ENCODE measurements at places on chromosomes 11 and 22. TPM values are rescaled to one million over a fixed set of nuclear protein-coding genes. Genes with fewer than 3 reads are reported as not detected.

The NXPE4 gene
- total RNA-seq = not detected

The ZNF214 gene
- 2.5 TPM for total RNA-seq

The ZDHHC8 gene
- total RNA-seq = 4.4 TPM

The CARD16 gene
- 7.9 TPM for total RNA-seq

The KIAA1671 gene
- under 0.01 TPM for total RNA-seq

The SLC22A12 gene
- not detected for total RNA-seq

The VPS51 gene
- 113 TPM for total RNA-seq

The SPCS2 gene
- 15.4 TPM for total RNA-seq

DNA sequence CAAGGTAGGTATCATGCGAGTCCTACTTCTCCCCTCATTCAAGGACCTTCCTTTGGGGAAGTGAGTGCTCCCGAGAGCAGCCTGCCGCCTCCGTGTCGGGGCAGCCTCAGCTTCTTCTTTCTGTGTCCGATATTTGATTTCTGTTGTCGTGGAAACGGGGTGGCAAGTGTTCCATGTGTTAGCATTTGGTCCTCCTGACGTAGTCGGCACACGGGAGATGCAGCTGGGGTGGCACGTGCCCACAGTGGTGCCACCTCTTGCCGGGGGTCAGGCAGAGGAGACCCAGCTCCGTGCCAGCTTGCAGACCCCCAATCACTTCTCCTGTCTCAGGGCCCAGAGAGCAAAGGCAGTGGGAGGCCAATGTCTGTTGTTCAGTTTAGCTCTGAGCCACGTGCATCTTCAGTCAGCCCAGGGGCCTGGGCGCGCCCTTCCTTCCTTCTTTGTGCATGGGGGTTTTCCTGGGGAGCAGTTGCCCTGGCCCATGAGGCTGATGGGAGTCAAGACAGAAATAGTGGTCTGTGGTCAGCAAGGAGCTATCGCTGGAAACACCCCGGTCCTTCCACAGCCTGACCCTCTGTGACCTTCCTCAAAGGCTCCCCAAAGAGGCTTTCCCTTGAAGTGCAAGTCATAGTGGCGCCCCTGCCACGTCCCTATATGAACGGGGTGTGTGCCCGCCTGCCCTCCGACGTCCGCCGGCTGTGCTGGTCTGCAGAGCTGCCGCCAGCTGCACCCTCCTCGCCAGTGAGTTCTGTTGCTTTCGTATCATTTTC is 44.5 kb downstream of the PARVB start:
- no peak overlapping the region for H3K4me3 ChIP-seq
- no peaks in the 10 kb centered on the region for H3K4me1 ChIP-seq
- no peak for DNase-seq
- no peak overlapping the region for H3K27ac ChIP-seq
- no peaks in the 10 kb centered on the region for H3K27me3 ChIP-seq

GRCh38 chr11:31437742-31438435 is 68.2 kb downstream of the DNAJC24 start:
- H3K27ac ChIP-seq = no peak overlapping the region
- peak; percentile 84 for DNase-seq
- H3K4me3 ChIP-seq = no peak overlapping the region
- H3K4me1 ChIP-seq = no peaks in the 10 kb centered on the region

- peaks cover 5% of the 10 kb centered on the region for H3K36me3 ChIP-seq
- no peak for DNase-seq
- H3K27ac ChIP-seq = no peak overlapping the region
- H3K27me3 ChIP-seq = no peaks in the 10 kb centered on the region
- peaks cover 2% of the 10 kb centered on the region for H3K4me1 ChIP-seq
- no peak overlapping the region for H3K4me3 ChIP-seq
Measured at GRCh38 chr22:46851941-46852340, 89.5 kb downstream of the TBC1D22A start.

- no peak overlapping the region for H3K4me3 ChIP-seq
- no peak for DNase-seq
- no peaks in the 10 kb centered on the region for H3K36me3 ChIP-seq
- H3K27ac ChIP-seq = no peak overlapping the region
Measured at GRCh38 chr11:3970108-3970507, 114.6 kb downstream of the STIM1 start.

DNA sequence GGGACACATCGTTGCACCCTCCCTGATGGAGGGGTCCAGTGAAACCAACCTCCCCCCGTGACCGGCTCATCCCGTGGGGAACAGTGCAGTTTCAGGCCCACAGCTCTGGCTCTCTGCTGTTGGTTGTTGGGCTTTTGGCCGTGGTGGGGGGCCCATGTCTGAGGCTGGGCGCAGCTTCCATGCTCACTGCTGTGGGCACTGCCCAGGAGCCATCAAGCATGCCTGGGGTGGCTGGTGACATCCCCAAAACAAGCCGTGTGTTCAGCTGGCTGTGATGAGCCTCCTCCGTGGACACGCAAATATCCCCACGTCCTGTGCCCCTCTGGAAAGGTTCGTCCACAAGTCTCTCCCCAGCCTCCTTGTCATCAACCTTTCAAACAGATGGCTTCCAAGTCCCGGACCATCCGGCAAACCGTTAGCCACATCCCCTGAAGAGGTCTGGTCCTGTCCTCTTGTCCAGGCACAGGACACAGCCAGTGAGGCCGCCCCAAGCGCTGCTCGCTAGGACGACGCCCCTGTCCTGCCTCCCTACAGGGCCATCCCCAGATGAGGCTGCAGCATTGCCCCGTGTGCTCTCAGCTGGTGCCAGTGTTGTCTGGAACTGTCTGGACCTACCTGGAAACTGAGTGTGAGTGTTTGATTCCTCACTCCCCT is 29.4 kb upstream of the BRSK2 start:
- H3K4me1 ChIP-seq = peaks cover 5% of the 10 kb centered on the region
- DNase-seq = no peak
- H3K27me3 ChIP-seq = peaks cover 18% of the 10 kb centered on the region
- H3K36me3 ChIP-seq = no peaks in the 10 kb centered on the region

DNA sequence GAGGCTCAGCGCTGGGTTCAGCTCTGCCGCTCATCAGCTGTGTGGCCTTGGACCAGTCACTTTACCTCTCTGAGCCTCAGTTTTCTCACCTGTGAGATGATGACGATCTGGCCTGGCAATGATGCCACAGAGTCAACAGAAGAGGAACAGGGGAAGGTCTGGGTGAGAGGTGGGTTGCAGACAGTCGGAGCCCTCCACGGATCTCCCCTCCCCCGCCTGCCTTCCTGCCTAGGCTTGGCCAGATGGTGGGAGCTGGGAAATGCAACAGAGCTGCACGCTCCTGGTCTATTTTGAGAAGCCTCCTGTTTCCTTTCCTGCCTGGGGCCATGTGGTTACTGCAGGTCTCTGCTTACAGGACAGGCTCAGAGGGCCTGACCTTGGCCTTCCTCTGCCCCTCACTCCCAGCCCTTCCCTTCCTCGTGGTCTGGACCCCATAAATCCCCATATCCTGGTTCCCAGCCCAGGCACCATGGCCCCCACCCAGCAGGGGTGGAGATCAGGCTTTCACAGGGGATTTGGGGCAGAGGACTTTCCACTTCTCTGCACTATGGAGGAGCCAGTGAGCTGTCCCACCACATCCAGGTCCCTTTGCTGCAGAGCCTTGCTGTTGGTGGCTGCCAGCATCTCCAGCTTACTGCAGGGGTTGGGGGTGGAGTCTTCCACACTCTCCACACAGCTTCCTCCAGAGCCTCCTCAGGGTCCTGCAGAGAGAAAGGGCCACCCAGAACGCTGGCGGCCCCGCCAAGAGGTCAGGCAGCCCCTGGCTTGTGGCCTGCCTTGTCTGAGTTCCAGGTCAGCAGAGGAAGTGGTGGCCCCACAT is 46.9 kb downstream of the C11orf96 start:
- H3K27ac ChIP-seq = no peak overlapping the region
- H3K4me1 ChIP-seq = peaks cover 8% of the 10 kb centered on the region
- no peaks in the 10 kb centered on the region for H3K36me3 ChIP-seq
- H3K27me3 ChIP-seq = peaks cover 13% of the 10 kb centered on the region
- no peak for DNase-seq

GRCh38 chr11:78815831-78816230 is 241.2 kb upstream of the NARS2 start:
- H3K4me3 ChIP-seq = no peak overlapping the region
- peaks cover 19% of the 10 kb centered on the region for H3K4me1 ChIP-seq
- no peak for DNase-seq
- H3K36me3 ChIP-seq = no peaks in the 10 kb centered on the region
- H3K27me3 ChIP-seq = no peaks in the 10 kb centered on the region

DNA sequence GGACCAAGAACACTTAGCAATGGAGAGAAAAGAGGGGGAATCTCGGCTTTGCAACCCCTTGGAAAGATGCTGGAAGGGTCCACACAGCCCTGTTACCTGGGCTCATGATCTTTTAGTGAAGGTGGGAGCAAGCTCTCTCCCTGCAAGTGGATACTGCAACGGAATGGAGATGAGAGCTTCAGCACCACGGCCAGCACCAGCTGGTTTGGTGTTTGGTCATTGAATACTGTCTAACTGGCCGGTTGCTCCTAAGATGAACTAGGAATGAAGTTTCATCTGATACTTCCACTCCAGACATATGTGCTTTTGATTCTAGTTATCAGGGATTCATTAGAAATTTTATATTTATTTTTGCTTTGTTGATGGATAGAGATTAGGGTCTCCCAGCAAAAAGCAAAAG is 16.3 kb downstream of the HTR3A start:
- no peak overlapping the region for H3K4me3 ChIP-seq
- DNase-seq = peak; percentile 8
- no peaks in the 10 kb centered on the region for H3K27me3 ChIP-seq
- no peaks in the 10 kb centered on the region for H3K36me3 ChIP-seq
- H3K27ac ChIP-seq = no peak overlapping the region

DNA sequence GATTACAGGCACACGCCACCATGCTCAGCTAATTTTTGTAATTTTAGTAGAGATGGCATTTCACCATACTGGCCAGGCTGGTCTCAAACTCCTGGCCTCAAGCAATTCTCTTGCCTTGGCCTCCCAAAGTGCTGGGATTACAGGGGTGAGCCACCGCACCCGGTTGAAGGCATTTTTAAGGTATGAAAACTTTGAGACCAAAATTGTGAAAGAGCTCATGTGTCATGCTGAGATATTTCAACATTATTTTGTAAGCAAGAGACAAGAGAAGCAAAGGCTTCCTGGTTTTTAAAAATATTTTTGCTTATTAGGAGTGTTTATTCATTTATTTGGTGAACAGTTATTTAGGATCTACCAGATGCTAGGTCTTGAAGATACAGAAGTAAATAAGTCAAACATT is 6.8 kb downstream of the NHERF4 start:
- no peak for DNase-seq
- no peaks in the 10 kb centered on the region for H3K4me1 ChIP-seq
- H3K4me3 ChIP-seq = no peak overlapping the region

DNA sequence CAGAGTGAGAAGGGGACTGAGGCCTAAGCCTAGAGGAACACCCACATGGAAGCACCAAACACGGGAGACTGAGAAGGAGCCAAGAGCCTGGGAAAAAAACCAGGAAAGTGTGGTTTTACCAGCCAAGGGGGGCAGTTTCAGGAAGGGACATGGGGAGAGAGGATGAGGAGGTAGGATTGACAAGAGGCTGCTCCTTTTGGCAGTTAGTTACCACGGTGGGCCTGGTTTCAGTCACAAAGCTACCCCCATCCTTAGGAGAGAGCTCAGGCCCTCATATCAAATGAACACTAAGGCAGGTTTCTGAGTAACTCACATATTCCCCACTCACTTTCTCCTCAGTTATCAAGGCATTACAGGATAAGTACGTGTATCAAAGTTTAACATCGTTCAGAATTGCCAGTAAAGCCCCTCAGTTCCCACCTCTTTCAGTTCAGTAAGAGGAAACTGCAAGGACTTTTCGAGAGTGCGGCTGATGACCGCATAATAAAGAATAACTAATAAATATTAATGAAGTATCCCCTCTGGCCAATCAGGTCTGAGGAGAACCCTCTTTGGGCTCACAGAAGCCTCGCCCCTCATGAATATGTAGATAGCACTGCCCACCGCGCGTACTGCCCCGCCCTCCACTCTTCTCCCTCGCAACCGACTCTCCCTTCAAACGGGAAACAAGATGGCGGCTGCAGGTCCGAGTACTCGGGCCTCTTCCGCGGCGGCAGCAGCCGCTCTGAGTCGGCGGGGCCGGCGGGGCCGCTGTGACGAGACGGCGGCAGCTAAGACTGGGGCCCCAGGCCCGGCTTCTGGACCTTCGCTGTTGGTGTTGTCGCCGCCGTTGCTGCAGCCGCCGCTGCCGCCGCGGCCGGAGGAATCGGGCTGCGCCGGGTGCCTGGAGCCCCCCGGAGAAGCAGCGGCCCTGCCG is at the start of gene RNF169:
RNF169 (plus strand) TSS at position 639 of the 916 bp plus-strand sequence; CDS start at position 671, 32 bp downstream.
- peaks cover 13% of the 10 kb centered on the region for H3K4me1 ChIP-seq
- H3K27me3 ChIP-seq = no peaks in the 10 kb centered on the region
- H3K4me3 ChIP-seq = peak within 1 kb of the TSS; percentile 90

DNA sequence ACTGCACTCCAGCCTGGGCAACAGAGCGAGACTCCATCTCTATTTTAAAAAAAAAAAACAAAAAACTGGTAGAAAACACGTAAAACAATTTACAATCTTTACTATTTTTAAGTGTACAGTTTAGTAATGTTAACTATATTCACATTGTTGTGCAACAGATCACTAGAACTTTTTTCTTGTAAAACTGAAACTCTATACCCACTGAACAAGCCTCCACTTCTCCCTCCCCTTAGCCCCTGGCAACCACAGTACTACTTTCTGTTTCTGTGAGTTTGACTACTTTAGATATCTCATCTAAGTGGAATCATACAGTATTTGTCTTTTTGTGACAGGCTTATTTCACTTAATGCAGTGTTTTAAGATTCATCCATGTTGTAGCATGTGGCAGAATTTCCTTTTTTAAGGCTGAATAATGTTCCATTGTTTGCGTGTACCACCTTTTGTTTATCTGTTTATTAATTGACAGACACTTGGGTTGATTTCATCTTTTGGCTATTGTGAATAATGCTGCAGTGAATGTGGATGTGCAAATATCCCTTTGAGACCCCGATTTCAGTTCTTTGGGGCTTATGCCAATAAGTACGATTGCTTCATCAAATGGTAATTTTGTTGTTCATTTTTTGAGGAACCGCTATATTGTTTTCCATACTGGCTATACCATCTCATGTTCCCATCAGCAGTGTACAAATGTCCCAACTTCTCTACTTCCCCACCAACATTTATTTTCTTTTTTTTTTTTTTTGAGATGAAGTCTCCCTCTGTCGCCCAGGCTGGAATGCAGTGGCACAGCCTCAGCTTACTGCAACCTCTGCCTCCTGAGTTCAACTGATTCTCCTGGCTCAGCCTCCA is 11.0 kb downstream of the DDB2 start:
- peaks cover 33% of the 10 kb centered on the region for H3K36me3 ChIP-seq
- DNase-seq = peak; percentile 64
- no peaks in the 10 kb centered on the region for H3K4me1 ChIP-seq
- H3K27me3 ChIP-seq = no peaks in the 10 kb centered on the region
- no peak overlapping the region for H3K27ac ChIP-seq
- H3K4me3 ChIP-seq = no peak overlapping the region

DNA sequence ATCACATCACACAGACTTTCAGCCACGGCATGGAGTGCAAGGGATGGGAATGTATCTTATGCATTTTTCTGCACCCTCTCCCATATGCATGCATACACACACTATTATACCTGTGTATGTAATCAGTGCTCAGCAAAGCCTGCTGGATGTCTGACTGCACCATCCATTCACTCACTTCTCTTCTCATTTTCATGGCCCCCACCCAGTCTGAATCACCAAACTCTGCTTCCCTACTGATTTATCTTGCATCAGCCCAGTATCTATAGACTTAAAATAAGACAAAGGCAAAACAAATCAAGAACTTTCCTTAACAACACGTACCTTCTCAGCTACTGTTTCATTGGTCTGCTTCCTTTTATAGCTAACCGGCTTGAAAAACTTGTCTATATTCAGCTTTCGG is 21.6 kb downstream of the DBX1 start:
- H3K27me3 ChIP-seq = peaks cover 23% of the 10 kb centered on the region
- H3K27ac ChIP-seq = no peak overlapping the region
- no peak for DNase-seq
- no peak overlapping the region for H3K4me3 ChIP-seq
- no peaks in the 10 kb centered on the region for H3K4me1 ChIP-seq
- H3K36me3 ChIP-seq = no peaks in the 10 kb centered on the region

Data from IMR-90 (cell line).